ENCODE measurements at places on chromosomes 7 and 10.

DNA sequence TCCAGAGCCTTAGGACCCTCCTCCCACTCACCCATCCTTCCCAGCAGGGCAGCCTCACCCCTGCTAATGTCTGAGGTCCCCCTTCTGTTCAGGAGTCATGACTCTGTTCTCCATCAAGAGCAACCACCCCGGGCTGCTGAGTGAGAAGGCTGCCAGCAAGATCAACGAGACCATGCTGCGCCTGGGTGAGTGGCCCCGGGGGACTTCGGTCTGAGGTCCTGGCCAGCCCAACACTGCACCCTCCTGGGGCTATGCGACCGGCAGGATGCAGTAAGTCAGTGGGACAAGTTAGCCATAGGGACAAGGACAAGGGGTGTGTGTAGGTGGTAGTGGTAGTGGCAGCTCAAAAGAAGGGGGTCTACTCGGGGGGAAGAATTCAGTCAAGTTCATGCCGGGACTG, 16.2 kb upstream of the AHCYL2 start:
- DNase-seq = no peak

GRCh38 chr10:35426657-35427056, 90.3 kb downstream of the CCNY start:
- DNase-seq = no peak

DNA sequence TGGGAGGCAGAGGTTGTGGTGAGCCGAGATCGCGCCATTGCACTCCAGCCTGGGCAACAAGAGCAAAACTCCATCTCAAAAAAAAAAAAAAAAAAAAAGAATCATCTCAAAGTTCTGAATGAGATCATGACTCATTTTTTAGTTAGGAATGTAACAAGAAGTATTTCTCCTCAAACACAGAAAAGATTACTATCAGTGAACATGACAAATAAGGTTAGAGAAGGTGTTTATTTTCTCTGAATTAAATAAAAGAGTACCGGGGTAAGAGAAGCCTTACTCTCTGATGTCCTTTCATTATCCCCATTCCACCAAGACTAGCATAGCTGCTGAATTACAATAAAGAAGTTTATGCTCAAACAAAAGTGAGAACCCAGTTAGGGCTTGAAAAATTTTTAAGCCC, 50.1 kb downstream of the IPMK start:
- DNase-seq = no peak

DNA sequence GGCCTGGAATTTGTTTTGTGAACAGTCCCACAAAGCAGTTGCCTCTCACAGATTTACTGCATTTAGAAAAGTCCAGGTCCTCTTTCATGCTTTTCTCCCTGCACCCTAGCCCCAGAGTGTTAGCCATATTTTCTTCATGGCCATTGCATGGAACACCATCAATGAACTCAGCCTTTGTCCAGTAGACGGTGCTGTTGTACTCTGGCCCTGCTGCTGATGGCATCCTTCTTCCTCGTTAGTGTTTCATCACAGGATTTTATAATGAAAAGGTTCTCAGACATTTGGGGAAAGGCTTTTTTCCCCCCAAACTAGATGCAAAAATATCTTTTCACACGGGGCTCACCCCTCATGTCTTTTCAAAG, 93.0 kb upstream of the SLC25A13 start:
- no peak for DNase-seq

DNA sequence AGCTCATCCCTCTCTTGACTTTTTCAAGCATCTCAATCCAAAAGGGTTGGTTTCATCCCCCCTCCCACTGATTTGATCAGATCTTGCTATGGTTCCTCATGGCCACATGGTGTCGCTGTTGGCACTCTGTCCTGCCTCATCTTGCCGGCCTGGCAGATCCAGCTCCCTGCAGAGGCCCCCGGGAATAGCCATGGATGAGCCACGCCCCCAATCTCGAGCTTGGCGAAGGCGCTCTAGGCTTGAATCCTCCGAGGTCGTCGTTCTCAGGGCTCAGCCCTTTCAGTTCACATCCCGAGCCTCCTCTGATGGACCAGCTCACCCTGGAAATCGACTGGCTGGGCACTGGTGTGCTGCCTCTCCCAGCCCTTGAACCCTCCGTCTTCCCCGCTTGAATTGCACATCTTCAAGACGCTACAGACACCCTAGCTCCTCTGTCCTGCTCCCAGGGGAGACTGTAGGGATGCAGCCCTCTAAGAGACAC, 628.7 kb downstream of the TYW1 start:
- DNase-seq = peak; percentile 33

DNA sequence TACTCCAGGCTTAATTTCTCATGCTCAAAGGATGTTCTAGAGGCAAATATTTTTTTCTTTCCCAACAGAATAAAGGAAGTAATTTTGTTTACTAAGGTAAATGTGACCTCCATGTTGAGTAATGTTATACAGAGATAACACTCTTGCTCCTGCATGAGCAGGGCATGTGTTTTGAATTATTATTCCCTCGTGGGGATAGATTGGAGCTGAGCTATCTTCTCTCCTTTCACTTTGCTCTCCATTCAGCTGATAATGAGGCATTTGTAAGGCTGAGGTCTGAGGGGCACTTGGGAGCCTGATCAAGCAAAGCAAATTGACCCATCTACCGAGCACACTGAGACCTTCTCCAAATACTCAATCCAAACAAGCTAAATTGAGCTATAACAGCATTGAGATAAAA, 50.7 kb upstream of the GHITM start:
- no peak for DNase-seq

DNA sequence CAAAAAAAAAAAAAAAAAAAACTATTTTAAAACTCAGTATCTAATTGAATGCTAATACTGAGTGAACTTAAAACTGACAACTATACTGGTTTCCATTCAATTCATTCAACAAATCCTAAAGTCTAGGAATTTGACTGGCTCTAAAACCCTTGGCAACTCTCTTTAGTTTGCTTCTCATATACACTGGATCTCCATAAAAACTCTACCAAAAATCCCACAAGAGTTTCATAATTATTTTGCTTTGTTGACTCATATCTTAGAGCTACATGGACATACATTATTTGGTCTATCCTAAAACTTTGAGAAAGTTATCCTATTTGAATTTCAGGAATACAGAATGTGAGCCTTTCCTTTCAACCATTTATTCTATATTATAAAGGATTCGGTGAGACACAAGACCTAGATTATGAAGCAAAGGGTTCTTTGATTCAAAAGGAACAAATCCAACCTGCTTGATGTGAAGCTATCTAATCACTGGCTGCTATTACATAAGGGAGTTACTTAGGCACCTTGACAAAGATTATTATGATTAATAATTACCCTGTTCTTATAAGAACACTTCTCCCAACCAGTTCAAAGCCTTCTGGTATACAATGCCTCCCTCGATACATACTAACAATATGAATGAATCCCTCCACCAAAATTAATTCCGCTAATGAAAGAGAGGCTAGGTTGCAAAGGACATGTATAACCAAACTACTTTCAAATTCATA, 15.8 kb upstream of the KMT2E start:
- no peak for DNase-seq

- DNase-seq = no peak
Measured at GRCh38 chr10:112053895-112054294, 129.7 kb downstream of the GPAM start.

DNA sequence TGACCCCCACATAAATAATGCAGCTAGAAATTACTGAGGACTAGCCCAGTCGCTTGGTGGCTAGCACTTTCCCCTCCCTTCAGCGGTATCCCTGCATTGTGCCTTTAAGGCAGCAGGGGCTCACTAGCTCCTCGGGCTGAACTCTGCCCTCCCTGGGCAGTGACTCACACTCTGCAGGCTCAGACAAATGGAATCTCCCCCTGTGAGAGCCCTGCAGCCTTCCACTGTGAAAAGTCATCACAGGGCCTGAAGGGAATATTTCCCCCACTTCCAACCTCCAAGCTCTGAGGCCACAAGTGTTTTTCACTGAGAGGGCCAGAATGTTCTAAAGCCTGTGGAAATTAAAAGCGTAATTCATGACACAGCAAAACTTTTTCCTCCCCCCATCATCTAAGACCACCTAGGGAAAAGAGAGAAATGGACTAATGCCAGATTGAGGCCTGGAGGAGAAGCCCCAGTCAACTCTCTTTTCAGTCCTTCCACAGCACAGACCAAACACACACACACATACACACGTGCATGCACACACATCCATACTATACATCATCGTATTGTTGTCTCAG, 93.6 kb upstream of the COL1A2 start:
- peak; percentile 81 for DNase-seq

- DNase-seq = no peak
Measured at GRCh38 chr7:23594879-23595604, 2.1 kb upstream of the CCDC126 start.

- no peak for DNase-seq
Measured at GRCh38 chr10:130635528-130635927, 499.3 kb downstream of the GLRX3 start.

- DNase-seq = no peak
Measured at GRCh38 chr10:131652438-131653139, 248.2 kb upstream of the PPP2R2D start.

GRCh38 chr10:44334091-44334490, 50.8 kb downstream of the CXCL12 start:
- DNase-seq = no peak

DNA sequence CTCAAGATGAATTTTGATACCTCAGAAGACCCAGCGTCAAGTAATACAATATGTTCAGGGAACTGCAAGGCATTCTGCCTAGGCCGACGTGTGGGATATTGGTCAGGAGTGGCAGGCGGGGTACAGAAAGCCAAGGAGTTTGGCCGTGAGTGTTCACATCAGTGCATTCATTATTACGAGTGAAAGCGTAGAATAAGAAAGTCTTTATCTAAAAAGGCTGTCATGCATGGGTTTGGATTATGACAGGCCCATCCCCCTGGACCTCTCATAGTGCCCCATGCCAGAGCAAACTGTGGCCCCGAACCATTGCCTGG, 7.5 kb downstream of the AIMP2 start:
- no peak for DNase-seq

- DNase-seq = no peak
Measured at GRCh38 chr7:73544678-73545077, 12.8 kb downstream of the BCL7B start.

GRCh38 chr7:22430457-22430856, 69.5 kb downstream of the STEAP1B start:
- DNase-seq = no peak

- DNase-seq = no peak
Measured at GRCh38 chr10:73044378-73045285, 52.0 kb downstream of the P4HA1 start.

DNA sequence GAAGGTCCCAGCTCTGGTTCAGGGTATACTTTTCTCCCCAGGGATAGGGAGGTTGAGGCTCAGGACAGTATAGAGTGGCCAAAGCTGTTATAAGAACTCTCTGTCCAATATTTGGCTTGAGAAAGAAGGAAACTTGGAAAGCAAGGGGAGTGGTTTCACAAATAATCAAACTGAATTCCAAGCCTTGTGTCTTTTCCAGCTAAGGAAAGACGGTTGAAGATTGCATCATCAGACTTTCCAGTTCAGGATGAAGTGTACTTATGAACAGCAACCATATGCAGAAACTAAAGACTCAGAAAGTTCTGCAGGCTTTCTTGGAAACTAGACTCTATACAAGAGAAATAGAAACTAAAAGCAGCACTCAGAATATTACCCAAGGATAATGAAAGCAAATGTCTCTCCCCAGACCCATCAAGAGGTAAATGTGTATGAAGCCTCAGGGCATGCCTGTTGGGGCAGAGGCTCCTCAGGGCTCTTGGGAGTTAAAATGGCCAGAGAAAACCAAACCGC, 46.4 kb downstream of the RAMP3 start:
- DNase-seq = no peak

DNA sequence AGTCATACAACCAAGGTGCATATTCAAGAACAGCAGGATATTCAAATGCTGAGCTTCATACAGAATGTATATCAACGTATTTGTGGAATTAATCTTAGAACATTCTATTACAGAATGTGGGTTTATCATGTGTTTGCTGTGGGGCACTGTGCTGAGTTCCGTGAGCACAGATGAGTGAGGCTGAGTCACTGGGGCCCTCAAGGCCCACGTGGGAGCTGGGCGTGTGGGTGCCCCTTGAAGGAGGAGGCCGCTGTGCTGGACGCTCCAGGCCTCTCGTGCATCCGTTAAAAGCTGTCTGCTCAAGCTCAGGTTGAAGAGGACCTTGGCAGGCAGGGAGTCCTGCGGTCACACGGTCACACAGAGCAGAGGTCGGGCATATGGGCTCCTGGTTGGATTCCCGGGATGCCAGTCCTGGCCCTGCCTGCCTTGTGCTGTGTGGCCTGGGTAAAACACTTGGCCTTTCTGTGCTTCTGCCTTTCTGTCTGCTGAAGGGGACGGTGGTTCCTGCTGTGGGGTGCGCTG, 70.1 kb downstream of the GLRX3 start:
- no peak for DNase-seq

DNA sequence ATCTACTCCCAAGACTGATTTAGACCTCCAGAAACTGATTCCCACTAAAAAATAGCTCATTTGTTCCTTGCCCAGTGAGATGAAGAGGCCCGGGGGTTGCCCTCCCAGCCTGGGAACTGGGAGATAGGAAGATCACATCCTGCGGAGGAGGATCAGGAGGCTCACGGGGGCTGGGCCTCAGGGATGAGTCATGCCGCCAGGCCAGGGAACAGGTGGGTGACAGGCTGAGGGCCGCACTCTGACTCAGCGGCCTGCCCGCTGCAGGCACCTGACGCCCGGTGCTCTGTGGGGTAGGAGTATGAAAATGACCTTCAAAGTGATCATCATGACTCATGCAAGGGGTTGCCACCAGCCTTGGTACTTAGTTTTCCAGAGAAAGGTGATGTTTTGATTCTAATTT, 104.5 kb upstream of the ZPBP start:
- DNase-seq = no peak

- DNase-seq = peak; percentile 50
Measured at GRCh38 chr10:79981450-79982361, 32.8 kb upstream of the SFTPD start.

GRCh38 chr7:86320889-86321288, 322.8 kb upstream of the GRM3 start:
- no peak for DNase-seq

- no peak for DNase-seq
Measured at GRCh38 chr7:144622745-144623144, 213.1 kb downstream of the TPK1 start.

DNA sequence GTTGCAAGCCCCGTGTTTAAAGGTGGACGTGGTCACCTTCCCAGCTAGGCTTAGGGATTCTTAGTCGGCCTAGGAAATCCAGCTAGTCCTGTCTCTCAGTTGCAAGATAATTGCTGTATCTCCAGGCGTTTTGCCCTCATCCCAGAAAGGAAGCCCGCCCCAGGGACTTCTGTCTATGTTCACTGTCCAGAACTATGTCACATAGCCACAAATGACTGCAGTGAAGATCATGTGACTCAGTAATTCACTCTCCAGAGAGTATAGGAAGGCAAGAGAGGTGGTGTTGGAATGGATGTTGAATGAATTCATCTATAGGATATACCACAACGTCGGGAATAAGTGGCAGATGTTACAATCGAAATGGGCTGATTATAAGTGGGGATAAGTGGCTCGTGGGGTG, 349 bp upstream of the ERVW-1 start:
- DNase-seq = no peak

DNA sequence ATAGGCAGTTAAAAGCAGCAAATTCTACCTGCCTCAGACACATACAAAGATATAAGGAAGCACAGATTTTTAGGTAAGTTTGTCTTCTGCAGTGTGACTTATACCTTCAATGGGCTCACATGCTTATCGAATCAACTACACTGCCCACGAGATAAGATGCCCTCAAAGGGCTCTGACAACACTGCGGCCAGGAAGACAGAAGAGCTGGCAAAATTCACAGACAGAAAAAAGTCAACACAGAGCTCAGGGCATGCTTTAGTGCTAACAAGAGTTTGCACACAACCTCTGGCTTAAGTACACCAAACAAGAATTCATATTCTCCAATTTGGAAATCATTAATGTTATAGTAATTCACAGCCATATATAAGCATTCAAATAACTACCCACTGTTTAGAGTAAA, 62.3 kb downstream of the LARP4B start:
- no peak for DNase-seq

- DNase-seq = no peak
Measured at GRCh38 chr10:128779416-128779815, 653.2 kb upstream of the MKI67 start.

Measured in tibial artery (tissue), 4 donors.